ENCODE measurements at places on chromosomes 5 and 9.

DNA sequence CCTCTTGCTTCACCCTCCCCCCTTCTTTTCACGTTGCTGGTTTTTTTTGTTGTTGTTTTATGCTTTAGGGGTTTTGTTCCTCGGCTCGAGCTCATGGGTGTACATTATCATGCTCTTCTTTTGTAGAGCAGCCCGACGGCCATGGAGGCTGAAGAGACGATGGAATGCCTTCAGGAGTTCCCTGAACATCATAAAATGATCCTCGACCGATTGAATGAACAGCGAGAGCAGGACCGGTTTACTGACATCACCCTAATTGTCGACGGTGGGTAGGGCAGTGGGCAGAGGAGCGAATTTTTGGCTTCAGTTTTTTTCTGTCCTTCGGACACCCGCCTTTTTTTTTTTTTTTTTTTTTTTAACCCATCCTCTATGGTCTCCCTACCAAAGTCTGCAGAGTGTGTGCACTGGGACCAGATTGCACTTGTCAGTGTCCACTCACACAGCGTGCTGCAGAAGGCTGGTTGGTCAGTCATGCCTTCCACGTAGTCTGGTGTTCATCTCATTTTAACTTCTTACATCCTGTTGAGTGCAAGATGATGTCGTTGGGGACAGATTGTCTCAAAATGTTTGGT is 1.3 kb downstream of the ZNF131 start:
- no peak for DNase-seq

GRCh38 chr5:1343315-1343751 is 1.6 kb downstream of the CLPTM1L start:
- DNase-seq, result no peak

- DNase-seq, result no peak
These were observed 162.1 kb downstream of the SNX18 start for GRCh38 chr5:54679686-54680085.

DNA sequence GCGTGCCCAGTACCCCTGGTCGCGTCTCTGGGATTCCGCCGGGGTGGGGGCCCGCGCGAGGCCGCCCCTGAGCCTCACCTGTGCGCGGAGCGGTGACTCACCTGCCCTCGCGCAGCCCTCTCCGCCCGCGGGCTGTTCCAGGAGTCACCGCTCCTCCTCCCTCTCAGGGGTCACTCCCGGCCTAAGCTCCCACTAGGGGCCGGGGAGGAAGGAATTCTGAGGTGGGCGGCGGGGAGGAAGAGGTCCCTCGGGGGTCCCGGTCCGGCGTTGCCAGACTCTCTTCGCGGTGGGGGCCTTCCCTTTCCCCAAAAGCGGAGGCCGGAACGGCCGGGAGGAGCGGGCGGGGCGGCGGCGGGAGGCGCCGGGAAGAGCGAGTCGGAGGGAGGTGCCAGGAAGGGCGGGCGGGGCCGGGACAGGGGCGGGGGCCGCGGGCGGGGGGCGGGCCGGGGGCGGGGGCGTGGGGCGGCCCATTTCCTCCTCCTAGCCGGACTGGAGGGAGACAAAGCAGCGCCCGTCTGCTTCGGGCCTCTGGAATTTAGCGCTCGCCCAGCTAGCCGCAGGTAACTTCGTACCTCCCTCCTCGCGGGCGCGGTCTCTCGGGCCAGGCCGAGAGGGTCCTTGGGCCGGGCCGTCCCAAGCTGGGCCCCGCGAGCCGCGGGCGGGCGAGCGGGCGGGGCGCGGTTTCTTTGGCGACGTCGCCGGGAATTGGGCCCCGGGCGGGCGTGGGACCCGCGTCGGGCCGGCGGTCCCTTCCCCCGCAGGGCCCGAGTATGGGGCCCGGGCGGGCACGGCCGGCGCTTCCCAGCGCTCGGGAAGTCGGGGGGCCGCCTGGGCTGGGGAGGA is at the start of gene CTNNA1:
Gene CTNNA1, plus strand, starts transcription at position 475 of the 843 bp plus-strand sequence. CDS start 28,500 bp downstream, outside the sequence.
- DNase-seq, result no peak

DNA sequence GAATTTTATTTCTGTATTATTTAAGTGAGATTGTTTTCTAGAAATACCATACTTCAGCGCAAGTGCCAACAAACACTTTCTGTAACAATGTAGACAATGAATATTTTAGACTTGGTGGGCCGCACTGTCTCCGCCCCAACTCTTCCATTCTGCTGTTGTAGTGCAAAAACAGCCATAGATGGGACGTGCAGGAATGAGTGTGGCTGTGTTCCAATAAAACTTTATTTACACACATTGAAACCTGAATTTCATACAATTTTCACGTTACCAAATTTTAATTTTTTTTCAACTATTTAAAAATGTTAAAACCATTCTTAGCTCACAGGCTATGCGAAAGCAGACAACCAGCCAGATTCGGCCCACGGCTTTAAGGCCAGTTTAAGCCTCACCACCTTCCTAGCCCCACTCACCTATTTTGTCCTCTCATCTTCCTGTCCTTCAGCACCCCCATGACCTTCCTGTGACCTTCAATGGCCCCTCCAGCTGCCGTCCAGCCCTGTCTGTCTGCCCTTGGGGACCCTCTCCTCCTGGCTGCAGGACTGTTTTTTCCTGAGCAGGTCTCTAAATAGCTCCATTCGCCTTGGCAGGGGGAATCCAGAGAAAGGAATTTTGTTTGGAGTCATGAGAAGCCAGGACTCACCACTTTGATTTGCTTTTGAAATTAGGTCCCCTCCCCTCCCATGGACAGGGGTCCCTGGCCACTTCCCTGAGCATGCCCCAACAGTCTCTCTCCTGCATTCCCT is 11.2 kb upstream of the ANXA6 start:
- DNase-seq, result no peak

GRCh38 chr9:114779352-114779845 is 26.4 kb downstream of the TNFSF15 start:
- peak; percentile 23 for DNase-seq

- no peak for DNase-seq
These were observed 86.5 kb upstream of the ARRDC3 start for GRCh38 chr5:91469517-91470165.

GRCh38 chr5:127375544-127376091 is 85.0 kb downstream of the MEGF10 start:
- DNase-seq, result no peak

- no peak for DNase-seq
These were observed 65.5 kb downstream of the INSYN2B start for GRCh38 chr5:169914766-169915165.

- DNase-seq, result no peak
These were observed 132.5 kb downstream of the HSD17B3 start for GRCh38 chr9:96169484-96169883.

DNA sequence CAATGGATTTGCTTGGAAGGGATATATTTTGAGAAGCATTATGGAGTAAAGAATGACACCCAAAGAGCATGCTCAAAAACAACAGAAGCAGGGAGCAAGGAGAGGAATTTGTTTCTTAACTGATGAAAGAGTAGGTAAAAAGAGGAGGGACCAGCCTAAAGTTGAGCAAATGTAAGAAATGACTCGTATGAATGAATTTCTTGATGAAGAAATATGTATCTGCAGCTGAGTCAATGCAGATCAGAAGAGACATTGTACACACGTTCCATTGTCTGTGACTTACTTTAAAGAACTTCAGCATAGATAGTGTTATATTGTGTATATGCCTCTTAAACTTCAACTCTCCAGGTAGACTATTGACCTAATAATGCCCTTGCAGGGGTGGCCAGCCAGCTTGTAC is 112.7 kb upstream of the NREP start:
- DNase-seq, result no peak

- no peak for DNase-seq
These were observed 53.7 kb upstream of the BOD1 start for GRCh38 chr5:173670130-173670651.
